GM20000 (cell line): ENCODE measurements at places on chromosomes 5 and 9.

DNA sequence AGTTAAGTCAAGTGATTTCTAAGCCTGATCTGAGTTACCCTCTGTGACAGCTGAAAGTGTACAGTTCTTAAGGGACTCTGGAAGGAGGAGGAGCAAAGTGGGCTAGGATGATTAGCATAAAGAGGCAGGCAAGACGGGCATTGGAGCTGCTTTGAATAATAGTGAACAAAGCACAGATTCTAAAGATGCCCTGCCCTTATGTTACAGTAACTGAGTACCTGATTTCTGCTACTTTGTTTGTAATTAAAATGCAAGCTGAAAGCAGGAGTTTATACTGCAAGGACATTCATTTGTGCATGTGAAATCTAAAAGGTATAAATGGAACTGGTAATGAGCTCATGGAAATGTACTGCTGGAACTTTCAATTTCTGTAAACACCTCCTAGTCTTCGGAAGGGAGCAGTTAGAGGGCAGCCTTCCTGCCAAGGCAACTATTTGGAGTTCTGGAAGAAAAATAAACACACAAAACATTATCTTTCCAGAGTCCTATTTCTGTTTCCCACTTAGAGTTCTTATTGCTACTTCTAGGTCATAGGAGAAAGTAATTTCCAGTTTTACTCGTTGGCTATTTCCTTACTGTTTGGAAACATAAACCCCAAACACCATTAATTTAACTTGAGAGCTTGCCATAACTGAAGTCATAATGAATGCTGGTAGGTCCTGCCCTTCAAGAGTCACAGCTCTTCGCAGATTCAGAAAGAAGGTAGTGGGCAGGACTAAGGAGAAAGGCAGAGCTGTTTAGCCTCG lies at the start of gene RANBP3L:
TSS of gene RANBP3L (minus strand) at position 45 of the 746 bp plus-strand sequence. CDS start 486 bp downstream, outside the sequence.
- no peak for DNase-seq

- DNase-seq = peak; percentile 56
Measured at GRCh38 chr9:2087500-2088313, 72.6 kb downstream of the SMARCA2 start.

DNA sequence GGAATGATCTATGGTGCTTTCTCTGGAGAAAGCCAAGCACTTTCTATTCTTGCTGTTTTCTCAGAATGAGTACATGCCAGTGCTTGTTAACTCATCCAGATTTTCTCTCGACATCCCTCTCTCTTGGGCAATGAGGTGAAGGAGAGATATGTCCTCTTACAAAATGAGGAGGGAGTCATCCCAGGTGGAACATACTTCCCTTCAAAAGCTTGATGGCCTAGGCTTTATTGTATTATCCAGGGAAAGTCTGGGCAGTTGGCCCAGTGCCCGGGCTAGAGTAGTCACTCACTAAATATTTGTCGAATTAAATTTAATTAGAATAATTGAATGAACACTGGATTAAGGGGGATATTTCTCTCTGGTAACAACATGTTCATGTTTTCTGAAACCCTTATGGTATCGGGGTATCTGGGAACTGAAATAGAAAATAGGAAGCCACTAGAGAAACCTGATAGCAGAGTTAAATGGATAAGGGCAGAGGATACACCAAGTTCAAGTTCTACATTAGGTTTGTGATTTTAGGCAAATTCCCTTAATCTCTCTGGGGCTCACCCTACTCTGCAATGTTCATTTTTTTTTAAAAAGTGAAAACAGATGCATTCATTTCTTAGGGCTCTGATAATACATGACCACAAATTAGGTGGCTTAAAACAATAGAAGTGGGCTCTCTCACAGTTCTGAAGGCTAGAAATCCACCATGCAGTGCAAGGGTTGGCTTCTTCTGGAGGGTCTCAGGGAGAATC lies 99.6 kb downstream of the LIFR start:
- no peak for DNase-seq

DNA sequence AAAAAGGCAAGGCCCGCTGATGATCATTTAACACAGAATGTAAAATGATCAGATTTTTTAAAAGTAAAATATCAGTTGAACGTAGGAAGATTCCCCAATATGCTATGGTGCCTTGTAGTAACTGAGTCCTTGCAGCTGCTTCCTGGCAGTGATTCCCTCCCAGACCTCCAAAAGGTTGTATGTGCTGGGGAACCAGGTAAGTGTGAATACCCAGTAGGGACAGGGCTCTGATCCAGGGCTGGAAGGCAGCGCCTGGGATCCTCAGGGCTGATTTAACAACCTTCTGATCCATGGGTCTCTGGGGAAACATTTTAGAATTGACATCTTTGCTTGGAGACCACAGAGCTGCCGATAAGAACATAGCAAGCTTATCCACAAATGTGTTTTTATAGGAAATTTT lies 76.7 kb upstream of the IL6ST start:
- DNase-seq = no peak

- DNase-seq = no peak
Measured at GRCh38 chr5:103098993-103099392, 20.9 kb downstream of the GIN1 start.

- no peak for DNase-seq
Measured at GRCh38 chr9:134395737-134396257, 69.5 kb downstream of the RXRA start.

- peak; percentile 20 for DNase-seq
Measured at GRCh38 chr9:112380102-112380824, at the start of gene HSDL2. TSS of gene HSDL2 (plus strand) at chr9:112380108. CDS start at chr9:112380164, 56 bp downstream.

DNA sequence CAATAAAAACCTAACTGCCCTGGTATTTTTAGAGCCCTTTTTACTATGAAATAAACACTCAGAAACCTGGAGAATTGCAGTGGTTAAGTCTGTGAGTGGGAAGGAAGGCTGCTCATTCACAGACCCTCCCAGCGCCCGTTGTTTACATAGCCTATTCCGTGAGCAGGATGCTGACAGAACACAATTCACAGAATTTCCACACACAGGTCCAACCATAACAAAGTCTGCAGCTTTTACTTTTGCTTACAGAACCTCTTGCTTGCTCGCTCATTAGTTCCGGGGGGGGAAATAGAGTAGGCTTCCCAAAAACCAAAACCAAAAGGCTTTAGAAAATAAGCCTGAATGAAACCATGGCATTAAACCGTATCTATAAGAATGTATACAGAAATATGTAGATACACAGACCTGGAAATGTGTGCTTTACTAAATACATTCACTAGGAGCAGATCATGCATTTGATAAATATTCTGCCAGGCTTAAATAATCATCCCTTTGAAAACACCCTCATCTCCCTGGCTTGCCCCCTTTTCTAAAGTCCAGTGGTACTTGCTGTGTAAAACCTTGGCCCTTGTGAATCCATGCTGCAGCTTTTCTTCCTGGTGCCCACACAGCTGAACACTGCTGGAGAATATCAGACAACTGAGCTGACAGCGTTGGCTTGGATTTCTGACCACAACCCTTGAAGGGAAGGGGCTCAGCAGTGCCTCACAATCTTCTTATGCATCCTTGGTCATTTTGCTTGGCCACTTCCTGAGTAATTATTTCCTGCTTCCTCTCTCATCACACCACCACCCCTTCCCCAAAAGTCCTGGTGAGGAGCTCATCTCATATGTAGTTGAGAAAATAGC lies 128.0 kb downstream of the FANCC start:
- no peak for DNase-seq
